ENCODE measurements at places on chromosomes 16 and 17. TPM values are rescaled to one million over a fixed set of nuclear protein-coding genes. Genes with fewer than 3 reads are reported as not detected.

TP53TG3C gene
- not detected for total RNA-seq

- H3K4me1 ChIP-seq: no peaks in the 10 kb centered on the region
- DNase-seq: no peak
- H3K36me3 ChIP-seq: peaks cover 1% of the 10 kb centered on the region
- no peaks in the 10 kb centered on the region for H3K27me3 ChIP-seq
- no peak overlapping the region for H3K27ac ChIP-seq
- no peak overlapping the region for H3K4me3 ChIP-seq
Measured at GRCh38 chr16:23410176-23410575, 42.8 kb downstream of the COG7 start.

DNA sequence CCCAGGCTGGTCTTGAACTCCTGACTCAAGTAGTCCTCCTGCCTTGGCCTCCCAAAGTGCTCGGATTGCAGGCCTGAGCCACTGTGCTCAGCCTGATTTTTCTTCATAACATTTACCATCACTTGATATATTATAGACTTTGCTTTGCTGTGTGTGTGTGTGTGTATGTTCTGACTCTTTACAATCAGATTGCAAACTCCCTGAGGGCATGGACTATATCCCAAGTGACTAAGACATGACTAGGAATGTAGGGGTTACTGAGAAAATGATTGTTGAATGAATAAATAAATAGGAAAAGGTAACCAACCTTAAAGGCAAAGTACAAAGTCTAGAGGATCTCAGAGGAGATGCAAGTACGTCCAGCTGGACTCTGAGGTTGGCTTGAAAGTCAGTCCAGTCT, 9.6 kb upstream of the OR2C1 start:
- H3K27ac ChIP-seq: no peak overlapping the region
- H3K36me3 ChIP-seq: no peaks in the 10 kb centered on the region
- no peak for DNase-seq

DNA sequence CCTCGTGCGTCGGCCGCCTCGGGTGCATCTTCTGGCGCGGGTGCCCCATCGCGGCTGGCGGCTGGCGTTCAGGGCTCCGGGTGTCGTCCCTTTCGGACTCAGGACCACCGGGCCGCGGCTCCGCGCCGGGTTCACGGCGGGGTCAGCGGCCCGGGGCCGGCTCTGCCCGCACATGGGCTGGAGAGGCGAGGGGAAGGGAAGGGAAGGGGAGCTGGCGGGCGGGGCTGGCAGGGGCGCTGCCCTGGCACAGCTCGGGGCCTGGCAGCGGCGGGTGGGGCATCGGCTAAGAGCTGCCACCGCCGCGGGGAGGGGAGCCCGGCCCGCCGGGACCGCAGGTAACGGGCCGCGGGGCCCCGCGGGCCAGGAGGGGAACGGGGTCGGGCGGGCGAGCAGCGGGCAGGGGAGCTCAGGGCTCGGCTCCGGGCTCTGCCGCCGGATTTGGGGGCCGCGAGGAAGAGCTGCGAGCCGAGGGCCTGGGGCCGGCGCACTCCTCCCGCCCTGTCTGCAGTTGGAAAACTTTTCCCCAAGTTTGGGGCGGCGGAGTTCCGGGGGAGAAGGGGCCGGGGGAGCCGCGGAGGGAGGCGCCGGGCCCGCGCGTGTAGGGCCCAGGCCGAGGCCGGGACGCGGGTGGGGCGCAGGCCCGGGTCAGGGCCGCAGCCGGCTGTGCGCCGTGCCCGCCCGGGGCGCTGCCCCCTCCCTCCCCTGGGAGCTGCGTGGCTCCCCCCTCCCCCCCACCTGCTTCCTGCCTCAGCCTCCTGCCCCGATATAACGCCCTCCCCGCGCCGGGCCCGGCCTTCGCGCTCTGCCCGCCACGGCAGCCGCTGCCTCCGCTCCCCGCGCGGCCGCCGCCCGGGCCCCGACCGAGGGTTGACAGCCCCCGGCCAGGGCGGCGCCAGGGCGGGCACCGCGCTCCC, 646 bp downstream of the HIC1 start:
- H3K27me3 ChIP-seq: peaks cover 14% of the 10 kb centered on the region
- peak overlapping the region; percentile 83 for H3K4me3 ChIP-seq
- peaks cover 12% of the 10 kb centered on the region for H3K36me3 ChIP-seq

KCNG4 gene
- total RNA-seq: not detected

GRCh38 chr16:54522584-54522983, 236.0 kb upstream of the IRX3 start:
- no peak overlapping the region for H3K27ac ChIP-seq
- H3K27me3 ChIP-seq: peaks cover 2% of the 10 kb centered on the region
- no peak for DNase-seq
- no peak overlapping the region for H3K4me3 ChIP-seq

DNA sequence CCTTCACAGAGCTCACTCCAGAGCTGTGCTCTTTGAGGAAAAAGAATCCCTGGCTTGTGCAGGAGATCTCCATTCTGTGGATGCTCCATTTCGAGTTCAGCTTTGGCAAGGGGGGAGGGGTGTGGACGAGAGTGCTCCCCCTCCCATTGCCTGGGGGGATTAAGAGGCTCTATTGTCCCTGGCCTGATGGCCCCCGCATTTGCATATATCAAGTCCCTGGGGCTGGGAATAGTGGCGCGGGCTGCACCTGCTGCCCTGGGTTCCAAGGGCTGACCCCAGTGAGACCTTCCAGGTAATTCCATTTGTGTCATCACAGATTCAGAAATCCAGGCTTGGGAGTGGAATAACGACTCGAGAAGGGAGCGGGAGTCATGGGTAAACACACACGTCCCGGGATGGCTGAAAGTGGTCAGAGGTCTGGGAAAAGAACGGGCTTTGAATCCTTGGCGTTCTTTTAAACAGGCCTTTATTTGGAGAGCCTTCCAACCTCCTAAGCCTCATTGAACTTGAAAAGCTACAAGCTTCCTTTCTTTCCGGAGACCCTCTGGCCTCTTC, 479.3 kb downstream of the HS3ST3B1 start:
- no peaks in the 10 kb centered on the region for H3K4me1 ChIP-seq
- H3K27ac ChIP-seq: no peak overlapping the region
- no peak overlapping the region for H3K4me3 ChIP-seq
- H3K36me3 ChIP-seq: no peaks in the 10 kb centered on the region
- H3K27me3 ChIP-seq: no peaks in the 10 kb centered on the region
- no peak for DNase-seq

DNA sequence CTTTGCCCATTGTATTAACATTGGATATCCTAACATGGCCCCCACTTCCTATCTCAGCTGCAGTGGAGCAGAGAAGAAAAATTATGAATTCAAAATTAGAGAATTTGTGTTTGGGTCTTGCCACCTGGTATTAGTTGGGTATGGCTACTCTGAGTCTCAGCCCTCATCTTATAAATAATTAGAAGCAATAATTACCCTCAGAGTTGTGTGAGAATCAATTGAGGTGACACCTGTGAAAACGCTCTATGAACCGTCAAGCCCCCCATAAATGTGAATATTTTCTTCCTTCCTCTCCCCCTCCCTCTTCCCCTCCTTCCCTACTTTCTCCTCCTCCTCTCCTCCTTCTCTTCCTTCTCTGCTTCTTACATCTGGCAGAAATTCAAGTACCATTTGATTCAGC, 8.9 kb upstream of the TOB1 start:
- no peak overlapping the region for H3K27ac ChIP-seq
- peaks cover 3% of the 10 kb centered on the region for H3K36me3 ChIP-seq
- peaks cover 28% of the 10 kb centered on the region for H3K4me1 ChIP-seq
- no peak for DNase-seq
- peaks cover 45% of the 10 kb centered on the region for H3K27me3 ChIP-seq
- H3K4me3 ChIP-seq: no peak overlapping the region

DNA sequence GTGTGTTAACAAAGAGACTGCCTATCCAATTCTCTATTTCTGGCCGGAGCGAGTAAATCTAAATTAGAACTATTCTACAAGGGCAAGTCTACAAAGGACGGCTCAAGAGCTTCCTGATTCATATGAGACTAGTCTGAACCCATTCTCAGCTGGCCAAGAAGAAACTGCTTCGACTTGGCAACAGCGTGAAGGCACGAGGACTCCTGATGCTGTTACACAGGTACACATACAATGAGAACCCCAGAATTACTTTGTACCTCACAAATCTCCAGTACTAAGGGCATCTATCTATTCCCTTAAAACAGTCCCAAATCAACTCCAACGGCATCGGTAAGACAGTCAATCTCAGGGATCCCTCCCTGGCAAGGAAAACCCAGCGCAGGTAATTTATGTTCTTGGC, 1.5 kb downstream of the CRK start:
- peak overlapping the region; percentile 88 for H3K4me3 ChIP-seq
- peaks cover 11% of the 10 kb centered on the region for H3K36me3 ChIP-seq
- H3K27ac ChIP-seq: peak overlapping the region; percentile 69
- no peak for DNase-seq
- peaks cover 26% of the 10 kb centered on the region for H3K4me1 ChIP-seq

DNA sequence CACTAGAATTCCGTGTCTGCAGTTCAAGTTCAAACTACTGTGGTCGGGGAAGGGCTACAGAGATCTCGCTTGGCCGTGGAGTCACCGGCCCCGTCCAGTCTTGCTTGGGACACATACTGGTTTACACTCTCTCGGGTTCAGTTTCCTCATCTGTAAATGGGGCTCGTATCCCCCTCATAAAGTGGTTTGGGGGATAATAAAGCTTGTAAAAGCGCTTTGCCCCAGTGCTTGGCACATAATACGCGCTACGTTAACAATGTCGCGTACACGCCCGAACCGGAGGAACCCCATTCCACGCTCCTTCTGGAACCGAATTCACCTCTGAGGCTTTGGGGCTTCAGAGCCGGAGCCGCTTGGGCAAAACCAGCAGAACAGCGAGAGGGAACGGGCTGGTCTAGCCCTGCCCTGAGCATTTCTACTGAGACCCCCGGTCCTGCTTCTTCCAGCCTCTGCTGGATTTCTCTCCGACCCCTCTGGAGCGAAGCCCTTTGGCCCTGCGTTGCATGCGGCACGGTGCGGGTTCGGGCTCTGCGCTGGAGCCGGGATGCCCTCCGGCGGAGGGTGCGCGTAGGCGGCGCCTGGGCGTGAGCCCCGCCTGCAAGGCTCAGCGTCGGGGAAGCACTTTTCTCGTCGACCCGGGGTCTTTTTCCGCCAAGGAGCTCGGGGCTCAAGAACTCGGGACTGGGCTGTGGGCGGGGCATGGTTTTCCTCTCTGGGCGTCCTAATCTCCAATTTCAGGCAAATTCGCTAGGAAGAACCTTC, 26.1 kb upstream of the HOXB13 start:
- DNase-seq: no peak
- no peak overlapping the region for H3K27ac ChIP-seq
- H3K36me3 ChIP-seq: no peaks in the 10 kb centered on the region
- H3K4me1 ChIP-seq: peaks cover 4% of the 10 kb centered on the region
- H3K4me3 ChIP-seq: no peak overlapping the region
- peaks cover 86% of the 10 kb centered on the region for H3K27me3 ChIP-seq

DNA sequence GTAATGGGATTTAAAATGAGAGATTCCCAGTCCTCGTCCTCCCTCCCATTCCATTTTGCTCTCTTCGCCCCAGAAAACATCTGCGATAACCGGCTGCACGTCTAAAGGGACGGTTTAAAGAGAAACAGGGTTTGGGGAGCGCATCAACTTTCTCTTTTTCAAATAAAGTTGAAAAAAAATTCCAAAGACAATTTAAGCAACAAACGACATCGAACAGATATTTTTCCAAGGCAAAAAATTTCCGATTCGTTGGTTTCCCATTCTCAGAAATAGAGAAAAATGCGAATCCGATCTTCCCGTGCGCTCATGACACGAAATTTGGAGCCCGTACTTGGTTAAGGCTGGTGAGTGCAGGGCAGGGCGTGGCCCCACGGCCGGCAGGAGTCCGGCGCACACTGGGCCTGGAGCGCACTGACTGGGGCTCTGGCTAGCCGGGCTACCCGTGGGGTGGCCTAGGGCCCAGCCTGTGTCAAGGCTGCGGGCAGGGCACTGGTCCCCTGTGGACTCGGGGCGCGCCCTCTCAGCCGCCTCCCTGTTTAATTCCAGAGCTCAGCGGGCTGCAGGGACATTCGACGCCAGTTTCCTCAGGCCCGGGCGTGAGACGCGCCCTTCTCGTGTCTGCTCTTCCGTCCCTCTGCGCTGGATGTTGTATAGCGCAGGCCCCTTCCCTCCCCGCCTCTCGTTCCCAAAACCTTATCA, 17.9 kb upstream of the ZFHX3 start:
- peaks cover 14% of the 10 kb centered on the region for H3K4me1 ChIP-seq
- H3K27ac ChIP-seq: no peak overlapping the region
- H3K4me3 ChIP-seq: no peak overlapping the region
- peaks cover 89% of the 10 kb centered on the region for H3K27me3 ChIP-seq
- no peak for DNase-seq
- no peaks in the 10 kb centered on the region for H3K36me3 ChIP-seq

GRCh38 chr17:80464486-80464885, 11.9 kb downstream of the NPTX1 start:
- peaks cover 4% of the 10 kb centered on the region for H3K4me1 ChIP-seq
- H3K36me3 ChIP-seq: no peaks in the 10 kb centered on the region
- H3K27ac ChIP-seq: no peak overlapping the region
- peaks cover 40% of the 10 kb centered on the region for H3K27me3 ChIP-seq
- no peak overlapping the region for H3K4me3 ChIP-seq

GRCh38 chr17:81517009-81517338, 4.4 kb upstream of the ACTG1 start:
- DNase-seq: no peak
- peak overlapping the region; percentile 56 for H3K27ac ChIP-seq
- peaks cover 10% of the 10 kb centered on the region for H3K4me1 ChIP-seq
- H3K27me3 ChIP-seq: peaks cover 5% of the 10 kb centered on the region
- peak overlapping the region; percentile 94 for H3K4me3 ChIP-seq

DNA sequence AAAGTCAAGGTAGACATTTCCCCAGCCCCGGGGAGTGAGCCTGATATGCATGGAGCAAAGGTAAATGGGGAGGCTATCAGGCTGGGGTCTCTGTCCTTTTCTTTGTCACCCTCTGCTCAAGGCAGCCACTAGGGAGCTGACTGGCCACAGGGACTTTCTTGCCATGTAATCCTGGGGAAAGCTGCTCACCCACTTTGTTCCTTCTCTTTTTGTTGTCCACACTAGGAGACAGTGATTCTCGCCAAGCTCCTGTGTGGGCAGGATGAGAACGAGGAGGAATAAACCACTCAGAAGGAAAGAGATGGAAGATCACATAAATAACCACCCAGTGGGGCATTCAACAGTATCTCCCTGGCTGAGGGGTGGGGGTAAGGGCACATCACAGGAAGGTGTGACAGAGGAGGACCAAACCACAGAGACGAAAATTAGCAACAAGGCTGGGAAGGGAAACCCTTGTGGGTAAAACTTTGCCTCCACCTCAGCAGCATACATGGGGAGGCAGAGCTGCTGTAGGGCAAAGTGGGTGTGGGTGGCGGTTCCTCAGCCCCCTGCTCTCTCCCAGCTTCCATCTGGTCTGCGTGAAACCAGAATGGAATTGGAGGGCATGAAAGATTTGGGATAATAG, 26.2 kb upstream of the CCL1 start:
- peaks cover 24% of the 10 kb centered on the region for H3K4me1 ChIP-seq
- H3K27me3 ChIP-seq: peaks cover 22% of the 10 kb centered on the region
- no peak for DNase-seq
- H3K4me3 ChIP-seq: peak overlapping the region; percentile 54

- no peaks in the 10 kb centered on the region for H3K4me1 ChIP-seq
- no peak overlapping the region for H3K4me3 ChIP-seq
- H3K36me3 ChIP-seq: no peaks in the 10 kb centered on the region
- no peak for DNase-seq
Measured at GRCh38 chr17:5809580-5810188, 225.4 kb upstream of the NLRP1 start.
